Activated naive CD8-positive, alpha-beta T cell treated with anti-CD3 and anti-CD28 coated beads, Interleukin-2, amount 50 U/mL, for 16 hours (primary cell): ENCODE measurements at places on chromosomes 3 and 15.

DNA sequence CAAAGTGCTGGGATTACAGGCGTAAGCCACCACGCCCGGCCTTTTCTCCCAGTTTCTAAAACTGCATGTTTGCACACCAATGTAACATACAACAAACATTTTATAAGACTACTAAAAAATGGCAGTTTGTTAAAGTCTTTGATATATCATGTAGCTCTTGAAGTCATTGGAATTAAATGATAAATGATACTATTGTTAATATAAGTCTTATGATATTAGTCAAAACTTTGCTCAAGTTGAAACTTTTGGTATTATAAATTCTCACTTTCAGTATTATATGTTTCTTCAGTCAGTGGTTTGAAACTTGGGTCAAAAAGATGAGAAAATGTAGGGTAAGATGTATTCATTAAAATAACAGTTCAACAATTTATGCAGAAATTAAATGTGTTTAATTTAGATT is 117.6 kb upstream of the TBL1XR1 start:
- DNase-seq = no peak

DNA sequence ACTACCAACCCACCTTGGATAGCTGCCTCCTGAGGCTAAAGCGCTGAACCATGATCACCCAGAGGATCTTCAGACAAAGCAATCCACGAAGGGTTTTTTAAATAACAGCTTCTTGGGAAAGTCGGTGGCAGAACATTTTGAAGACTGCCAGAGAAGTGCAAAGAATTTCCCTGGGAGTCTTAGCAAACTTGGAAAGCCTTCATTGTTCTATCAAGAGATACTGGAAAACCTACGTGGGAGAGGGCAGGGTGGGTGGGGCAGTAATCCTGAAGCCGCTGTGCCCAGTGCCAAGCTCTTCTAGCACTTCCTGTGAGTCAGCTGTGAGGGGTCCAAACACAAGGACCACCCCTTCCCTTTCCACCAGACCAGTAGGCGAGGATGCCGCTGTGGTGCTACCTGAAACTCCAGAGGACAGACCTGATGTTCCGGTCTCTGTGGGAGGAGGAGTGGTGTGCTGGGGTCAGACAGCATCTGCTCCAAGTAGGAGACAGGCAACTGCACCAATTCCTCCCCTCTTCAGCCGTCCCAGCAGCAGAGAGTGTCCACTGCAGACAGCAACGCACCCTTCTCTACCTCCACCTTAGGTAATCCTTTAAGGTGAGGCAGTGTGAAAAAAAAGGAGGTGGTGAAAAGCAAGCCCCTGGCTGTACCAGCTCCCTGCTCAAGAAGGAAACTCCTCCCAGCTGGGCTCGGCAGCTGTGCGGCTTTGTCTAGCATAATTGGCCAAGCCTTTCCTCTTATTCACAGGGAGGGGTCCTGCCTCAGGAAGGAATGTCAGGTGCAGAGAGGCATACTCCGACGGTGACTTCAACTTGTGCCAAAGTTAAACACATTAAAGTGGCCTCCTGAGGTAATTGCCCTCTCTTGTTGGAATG is 99.0 kb downstream of the TMCC1 start:
- DNase-seq = no peak

DNA sequence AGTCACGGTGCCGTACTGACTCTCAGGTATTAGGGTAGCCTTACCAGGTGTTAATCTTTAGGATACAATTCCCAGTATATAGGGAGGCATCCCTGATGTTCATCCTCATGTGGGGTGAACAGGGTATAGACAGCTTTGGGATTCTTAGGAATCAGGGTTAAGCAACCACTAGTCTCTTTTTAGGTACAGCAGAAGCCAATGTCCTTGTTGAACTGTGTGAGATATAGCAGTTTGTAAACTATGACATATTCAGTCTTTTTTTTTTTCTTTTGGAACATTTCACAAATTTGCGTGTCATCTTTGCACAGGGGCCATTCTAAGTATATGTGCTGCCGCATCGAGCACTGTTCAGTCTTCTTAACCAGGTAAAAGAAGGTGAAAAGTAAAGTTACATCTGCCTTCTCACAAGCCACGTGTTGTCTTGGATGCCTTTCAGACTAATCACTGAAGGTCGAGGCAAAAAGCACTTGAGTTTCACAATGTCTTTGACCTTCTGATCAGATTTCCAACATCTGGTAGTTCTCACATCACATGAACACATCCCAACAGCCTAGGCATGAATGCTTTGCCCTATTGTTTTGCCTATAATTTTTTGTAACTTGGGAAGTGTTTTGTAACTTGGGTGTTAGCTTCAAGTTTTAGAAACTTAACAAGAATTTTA is 17.2 kb downstream of the TSEN2 start:
- no peak for DNase-seq

- DNase-seq = no peak
These were observed 188.0 kb upstream of the TPM1 start for GRCh38 chr15:62854420-62855084.

GRCh38 chr15:57591237-57591821 is 375 bp upstream of the MYZAP start:
- no peak for DNase-seq

- DNase-seq = no peak
These were observed 207.5 kb downstream of the SATB1 start for GRCh38 chr3:18217507-18218174.

GRCh38 chr3:106452096-106452495 is 583.3 kb upstream of the CBLB start:
- DNase-seq = no peak

DNA sequence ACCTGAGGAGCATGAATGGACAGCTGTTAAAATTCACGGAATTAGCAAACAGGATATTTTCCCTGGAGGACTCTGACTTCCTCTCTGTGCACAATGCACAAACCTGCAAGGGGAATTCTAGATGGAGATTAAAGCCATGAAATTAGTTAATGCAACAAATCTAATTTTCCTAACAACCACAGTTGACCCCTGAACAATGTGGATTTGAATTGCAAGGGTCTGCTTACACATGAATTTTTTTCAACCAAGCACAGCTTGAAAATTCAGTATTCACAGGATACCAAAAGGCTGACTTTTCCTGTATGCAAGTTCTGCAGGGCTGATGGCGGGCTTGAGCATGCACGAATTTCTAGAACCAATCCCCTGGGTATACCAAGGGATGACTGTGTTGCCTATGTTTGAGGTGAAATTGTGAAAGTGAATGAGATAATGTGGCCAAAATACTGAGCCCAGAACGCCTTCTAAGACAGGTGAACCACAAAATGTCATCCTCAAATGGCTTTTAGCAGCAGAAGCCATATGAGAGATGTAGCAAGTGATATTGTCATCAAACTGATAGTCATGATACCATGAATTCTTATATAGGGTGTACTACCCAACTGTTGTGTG is 52.5 kb downstream of the COL8A1 start:
- no peak for DNase-seq

- DNase-seq = no peak
These were observed 221.3 kb upstream of the CDIN1 start for GRCh38 chr15:36358094-36358493.

DNA sequence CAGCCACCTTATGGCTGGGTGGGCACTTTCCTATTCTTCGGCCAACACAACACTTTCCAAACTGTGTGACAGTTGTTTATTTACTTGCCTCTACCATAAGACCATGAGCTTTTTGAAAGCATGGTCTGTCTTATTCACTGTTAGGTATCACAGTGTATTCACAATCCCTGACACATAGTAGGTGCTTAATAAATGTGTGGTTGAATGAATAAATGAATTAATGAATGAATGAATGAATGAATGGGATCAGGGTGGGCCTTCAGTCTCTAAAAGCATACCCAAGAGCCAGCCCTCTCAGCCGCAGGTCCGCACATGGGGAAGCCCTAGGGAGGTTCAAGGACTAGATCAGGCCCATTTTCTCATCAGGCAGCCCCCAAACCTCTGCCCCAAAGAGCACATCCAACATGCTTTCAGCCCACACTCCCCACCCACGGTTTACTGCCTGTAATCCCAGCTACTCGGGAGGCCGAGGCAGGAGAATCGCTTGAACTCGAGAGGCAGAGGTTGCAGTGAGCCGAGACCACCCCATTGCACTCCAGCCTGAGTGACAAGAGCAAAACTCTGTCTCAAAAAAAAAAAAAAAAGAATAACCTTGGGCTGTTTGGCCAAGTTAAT is 95.9 kb downstream of the LIPC start:
- no peak for DNase-seq

- DNase-seq = no peak
These were observed 17.5 kb upstream of the ARHGEF3 start for GRCh38 chr3:56819016-56819809.

DNA sequence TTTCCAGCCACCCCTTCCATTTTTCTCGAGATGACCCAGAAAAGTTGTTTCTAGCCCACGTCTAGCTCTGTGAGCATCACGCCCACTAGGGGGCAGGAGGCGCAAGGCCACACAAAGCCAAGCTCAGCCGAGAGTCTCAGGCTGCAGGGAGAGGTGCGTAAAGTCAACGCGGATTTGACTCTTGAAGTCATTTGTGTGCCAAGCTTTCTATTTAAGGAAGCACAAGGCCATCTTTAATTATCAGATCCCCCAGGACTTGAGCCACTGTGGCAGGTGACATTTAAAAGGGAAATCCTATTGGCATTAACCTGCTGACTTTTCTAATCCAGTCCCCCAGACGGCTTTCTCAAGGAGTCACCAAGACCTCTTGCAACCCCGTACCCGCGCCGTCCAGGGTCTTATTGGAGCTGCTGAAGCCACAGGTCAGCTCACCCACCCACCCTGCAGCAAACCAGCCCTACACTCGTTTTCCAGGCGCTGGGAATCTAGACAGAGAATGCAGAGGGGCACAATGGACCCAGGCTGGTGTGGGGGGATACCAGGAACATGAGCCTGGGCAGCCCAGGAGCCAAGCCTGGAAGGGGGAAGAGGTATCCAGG is 62.1 kb downstream of the CAPN7 start:
- DNase-seq = peak; percentile 67

DNA sequence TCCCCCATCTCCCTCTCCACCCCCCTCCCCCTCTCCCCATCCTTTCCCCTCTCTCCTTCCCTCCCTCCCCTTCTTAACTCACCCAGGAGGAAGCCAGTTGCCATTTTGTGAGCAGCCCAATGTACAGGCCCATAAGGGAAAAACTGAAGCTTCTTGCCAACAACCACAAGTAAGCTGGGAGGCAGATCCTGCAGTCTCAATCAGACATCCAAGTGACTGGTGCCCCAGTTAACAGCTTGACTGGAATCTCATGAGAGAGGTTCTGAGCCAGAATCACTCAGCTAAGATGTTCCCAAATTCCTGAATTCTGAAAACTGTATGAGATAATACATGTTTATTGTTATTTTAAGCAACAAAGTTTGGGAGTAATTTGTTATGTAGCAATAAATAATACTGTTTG is 90.7 kb downstream of the C3orf70 start:
- DNase-seq = no peak

- no peak for DNase-seq
These were observed 1234.7 kb downstream of the ROBO2 start for GRCh38 chr3:78274475-78275065.

GRCh38 chr3:196639483-196640296 is at the start of gene NRROS:
NRROS (plus strand) TSS chr3:196639694; CDS start chr3:196654540, 14,846 bp downstream.
- DNase-seq = no peak

DNA sequence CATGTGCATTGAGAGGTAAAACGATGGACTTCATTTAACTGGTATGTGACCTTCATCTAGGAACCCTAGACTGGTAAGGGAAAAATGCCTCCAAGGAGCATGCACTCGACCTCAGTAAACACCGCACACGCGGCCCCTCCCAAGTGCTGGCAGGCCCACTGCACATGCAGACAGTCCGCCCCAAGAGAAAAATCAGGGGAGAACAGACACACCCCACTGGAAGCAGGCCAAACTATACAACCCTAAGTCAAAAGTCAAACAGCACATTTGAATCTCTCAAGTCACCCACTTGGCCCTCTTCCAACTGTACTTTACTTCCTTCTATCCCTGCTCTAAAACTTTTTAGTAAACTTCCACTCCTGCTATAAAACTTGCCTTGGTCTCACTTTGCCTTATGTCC is 250.1 kb upstream of the HES1 start:
- DNase-seq = no peak

- no peak for DNase-seq
These were observed 6.0 kb downstream of the GHRL start for GRCh38 chr3:10286596-10287295.

DNA sequence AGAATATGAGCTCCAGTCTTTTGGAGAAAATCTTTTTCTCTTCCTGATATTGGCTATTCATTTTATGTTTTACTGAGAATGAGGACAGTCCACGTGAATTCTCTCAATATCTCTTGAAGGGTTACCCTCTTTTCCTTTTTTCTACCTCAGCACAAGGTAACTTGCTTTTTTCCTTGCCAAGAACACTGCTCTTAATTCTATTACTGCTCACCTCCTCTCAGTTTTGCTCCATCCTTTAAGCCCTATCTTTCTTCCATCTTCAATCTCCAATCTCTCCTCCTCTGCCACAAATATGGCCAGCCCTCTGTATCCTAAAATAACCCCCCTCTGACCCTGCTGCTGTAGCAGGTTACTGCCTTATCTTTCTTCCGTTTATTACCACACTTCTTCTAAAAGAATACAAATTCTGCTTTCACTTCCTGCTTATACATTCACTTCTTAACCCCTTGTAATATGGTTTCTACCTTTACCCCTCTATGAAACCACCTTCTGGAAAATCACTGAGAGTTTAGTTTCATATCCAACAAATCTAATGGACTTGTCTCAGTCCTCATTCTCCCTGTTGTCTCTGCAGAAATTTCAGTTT is 89.0 kb downstream of the NFKBIZ start:
- DNase-seq = no peak

GRCh38 chr3:43785551-43785950 is 94.8 kb downstream of the ABHD5 start:
- no peak for DNase-seq

DNA sequence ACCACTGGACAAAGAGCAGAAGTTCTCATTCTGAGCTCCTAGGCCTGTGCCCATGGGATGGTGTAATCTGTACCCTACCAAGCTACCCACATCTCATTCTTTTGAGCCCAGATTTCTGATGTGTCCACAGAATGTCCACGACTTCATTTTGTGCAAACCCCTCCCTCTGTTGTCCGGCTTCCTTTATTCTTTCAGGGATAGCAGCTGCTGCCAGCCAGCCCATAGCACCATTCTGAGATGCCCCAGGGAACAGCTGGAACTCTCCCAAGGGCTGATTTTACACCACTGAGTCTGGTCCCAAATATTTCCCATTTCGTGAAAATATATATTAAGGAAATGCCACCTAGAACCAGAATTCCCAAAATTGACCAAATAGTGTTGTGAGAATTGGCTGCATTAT is 236.6 kb downstream of the SATB1 start:
- no peak for DNase-seq

DNA sequence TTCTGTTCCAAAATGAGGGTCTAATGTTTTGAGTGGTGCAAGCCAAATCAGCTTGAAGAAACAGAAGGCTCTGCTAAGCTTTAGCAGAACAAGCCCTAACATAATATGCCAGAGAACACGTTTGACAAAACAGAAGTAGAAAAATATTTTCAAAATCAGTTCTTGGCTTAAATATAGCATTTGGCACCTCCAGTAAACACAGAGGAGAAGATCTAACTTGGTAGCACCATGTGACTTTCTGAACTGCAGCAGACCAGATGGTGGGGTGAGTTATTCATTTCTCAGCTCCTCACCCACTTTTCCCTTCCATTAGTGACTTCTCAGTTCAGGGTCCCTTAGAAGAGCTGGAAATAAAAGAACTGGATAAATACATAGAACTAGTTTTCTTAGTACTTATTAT is 395.8 kb downstream of the MAGI1 start:
- DNase-seq = no peak

- no peak for DNase-seq
These were observed 1.3 kb downstream of the ACAP2 start for GRCh38 chr3:195441476-195441991.

- no peak for DNase-seq
These were observed 11.5 kb downstream of the ATP13A3 start for GRCh38 chr3:194475138-194475932.

GRCh38 chr3:135109681-135110080 is 314.6 kb downstream of the EPHB1 start:
- no peak for DNase-seq
